H1 (cell line): ENCODE measurements at places on chromosomes 2 and 18. TPM values are rescaled to one million over a fixed set of nuclear protein-coding genes. Genes with fewer than 3 reads are reported as not detected.

GRCh38 chr2:128346291-128347170, 27.9 kb upstream of the HS6ST1 start:
- no peaks in the 10 kb centered on the region for H3K36me3 ChIP-seq
- H3K4me1 ChIP-seq = no peaks in the 10 kb centered on the region
- no peak for DNase-seq
- H3K4me3 ChIP-seq = no peak overlapping the region

GRCh38 chr2:123521854-123522253, 503.2 kb upstream of the CNTNAP5 start:
- no peak for DNase-seq
- no peak overlapping the region for H3K4me3 ChIP-seq
- no peak overlapping the region for H3K27ac ChIP-seq
- H3K36me3 ChIP-seq = no peaks in the 10 kb centered on the region
- no peaks in the 10 kb centered on the region for H3K27me3 ChIP-seq

GRCh38 chr18:50373561-50374219, 1.2 kb upstream of the SKA1 start:
- H3K27me3 ChIP-seq = no peaks in the 10 kb centered on the region
- no peaks in the 10 kb centered on the region for H3K36me3 ChIP-seq
- no peak overlapping the region for H3K27ac ChIP-seq
- no peaks in the 10 kb centered on the region for H3K4me1 ChIP-seq

GRCh38 chr2:55109219-55109891, 59.1 kb upstream of the RTN4 start:
- no peak overlapping the region for H3K27ac ChIP-seq
- H3K27me3 ChIP-seq = no peaks in the 10 kb centered on the region
- H3K36me3 ChIP-seq = no peaks in the 10 kb centered on the region
- DNase-seq = no peak
- no peaks in the 10 kb centered on the region for H3K4me1 ChIP-seq

DNA sequence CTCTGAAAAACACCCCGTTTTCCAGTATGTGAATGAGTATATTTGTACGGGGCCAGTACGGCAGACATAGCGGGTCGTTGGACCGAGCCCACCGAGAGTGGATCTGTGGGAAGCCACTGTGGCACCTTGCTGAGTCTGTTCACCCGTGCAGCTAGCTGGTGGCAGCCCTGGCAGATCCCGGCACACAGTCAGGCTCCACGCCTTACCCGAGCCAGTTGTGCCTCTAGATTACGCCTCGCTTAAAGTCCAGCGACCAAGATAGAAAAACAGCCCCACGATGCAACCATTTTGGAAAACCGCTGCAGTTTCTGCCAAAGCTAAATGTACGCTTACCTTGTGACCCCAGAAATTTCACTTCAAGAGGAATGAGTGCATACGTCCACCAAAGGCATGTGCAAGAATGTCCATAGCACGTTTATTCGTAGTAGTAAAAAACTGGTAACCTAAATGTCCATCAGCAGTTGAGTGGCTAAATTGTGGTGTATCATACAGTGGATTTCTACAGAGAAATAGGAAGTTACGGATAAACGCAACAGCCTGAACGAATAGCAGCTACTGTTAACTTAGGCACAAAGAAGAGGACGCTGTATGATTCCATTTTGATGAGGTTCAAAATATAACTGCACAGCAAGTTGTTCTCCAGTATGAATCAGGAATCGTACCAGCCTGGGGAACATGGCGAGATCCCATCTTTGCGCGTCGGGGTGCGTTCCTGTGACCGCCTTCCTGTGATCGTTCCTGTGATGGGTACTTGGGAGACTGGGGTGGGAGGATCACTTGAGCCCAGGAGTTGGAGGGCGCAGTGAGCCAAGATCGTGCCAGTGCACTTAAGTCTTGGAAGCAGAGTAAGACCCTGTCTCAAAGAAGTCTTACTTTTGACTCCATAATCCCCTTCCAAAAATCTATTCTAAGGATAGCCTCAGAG, 688 bp upstream of the WDR33 start:
- H3K4me3 ChIP-seq = peak overlapping the region; percentile 99
- H3K27me3 ChIP-seq = no peaks in the 10 kb centered on the region
- DNase-seq = no peak
- peaks cover 3% of the 10 kb centered on the region for H3K4me1 ChIP-seq

- H3K4me3 ChIP-seq = no peak overlapping the region
- no peaks in the 10 kb centered on the region for H3K27me3 ChIP-seq
- H3K36me3 ChIP-seq = no peaks in the 10 kb centered on the region
- DNase-seq = no peak
- no peak overlapping the region for H3K27ac ChIP-seq
- peaks cover 2% of the 10 kb centered on the region; the same call in 1 of the 2 replicates for H3K4me1 ChIP-seq
Measured at GRCh38 chr2:104340879-104341828, 512.8 kb upstream of the POU3F3 start.

Gene VWA3B
- not detected in 2 replicates for total RNA-seq

Gene LRRC30
- total RNA-seq = not detected in 2 replicates

GRCh38 chr2:226932443-226932842, 96.6 kb downstream of the RHBDD1 start:
- H3K4me1 ChIP-seq = 0 out of 2 replicates have a peak, but pooled peaks cover 2% of the 10 kb centered on the region
- H3K27ac ChIP-seq = no peak overlapping the region

Gene ASXL2
- total RNA-seq = 41.3 and 42.8 TPM in 2 replicates

Gene PTPRN
- 5.2 and 5.4 TPM in 2 replicates for total RNA-seq

DNA sequence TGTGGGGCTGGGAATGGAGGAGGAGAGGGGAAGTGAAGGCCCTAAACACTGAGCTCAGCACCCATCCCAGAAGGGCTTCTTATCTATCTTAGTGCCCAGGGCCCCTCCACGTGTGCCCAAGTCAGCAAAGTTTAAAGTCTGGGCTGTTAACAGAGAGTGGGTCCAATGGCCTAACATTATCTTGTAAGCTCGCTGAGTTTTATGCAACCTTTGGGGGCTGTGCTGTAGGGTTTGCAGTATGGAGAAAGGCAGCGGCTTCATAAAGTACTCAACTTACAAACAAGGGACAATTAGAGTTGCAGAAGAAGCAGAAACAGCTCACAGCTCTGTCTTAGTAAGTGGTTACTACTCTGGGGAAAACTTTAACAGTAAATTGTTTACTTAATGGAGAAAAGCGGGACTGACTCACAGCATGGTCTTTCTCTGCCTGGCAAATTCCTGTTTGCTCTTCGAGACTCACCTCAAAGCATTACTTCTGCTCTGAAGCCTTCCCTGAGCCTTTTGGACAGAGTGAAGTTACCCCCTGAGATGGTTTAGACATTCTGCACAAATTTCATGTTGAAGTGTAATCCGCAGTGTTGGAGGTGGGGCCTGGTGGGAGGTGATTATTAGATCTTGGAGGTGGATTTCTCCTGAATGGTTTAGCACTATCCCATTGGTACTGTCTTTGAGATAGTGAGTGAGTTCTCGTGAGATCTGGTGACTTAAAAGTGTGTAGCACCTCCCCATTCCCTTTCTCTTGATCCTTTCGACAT, 9.0 kb downstream of the ENOSF1 start:
- H3K27me3 ChIP-seq = no peaks in the 10 kb centered on the region
- no peaks in the 10 kb centered on the region for H3K4me1 ChIP-seq
- no peaks in the 10 kb centered on the region for H3K36me3 ChIP-seq
- H3K27ac ChIP-seq = no peak overlapping the region
- DNase-seq = peak; percentile 23

DNA sequence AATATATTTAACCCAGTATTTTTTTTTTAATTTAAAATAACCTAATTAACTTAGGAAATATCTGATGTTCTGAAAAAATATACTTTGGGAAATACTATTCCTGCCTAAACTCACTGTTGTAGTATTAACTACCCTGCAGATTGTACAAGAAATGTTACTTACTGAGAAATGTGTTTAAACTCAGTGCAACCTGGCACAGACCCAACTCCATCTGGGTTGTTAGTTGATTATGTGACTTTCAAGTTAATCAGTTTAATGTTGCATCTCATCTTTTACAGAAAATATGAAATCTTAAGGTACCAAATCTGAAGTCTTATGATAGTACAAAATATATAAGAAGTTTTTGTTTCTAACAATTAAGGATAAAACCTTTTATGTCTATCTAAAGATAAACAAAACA, 27.3 kb downstream of the VAPA start:
- H3K27me3 ChIP-seq = no peaks in the 10 kb centered on the region
- no peaks in the 10 kb centered on the region for H3K4me1 ChIP-seq
- no peak for DNase-seq
- no peak overlapping the region for H3K27ac ChIP-seq
